ENCODE measurements at places on chromosomes 2 and 18. TPM values are rescaled to one million over a fixed set of nuclear protein-coding genes. Genes with fewer than 3 reads are reported as not detected.

- no peaks in the 10 kb centered on the region for H3K4me1 ChIP-seq
- H3K27me3 ChIP-seq: peaks cover 13% of the 10 kb centered on the region
- no peak for DNase-seq
- H3K27ac ChIP-seq: no peak overlapping the region
Measured at GRCh38 chr2:129798626-129799025, 180.8 kb upstream of the RAB6C start.

DNA sequence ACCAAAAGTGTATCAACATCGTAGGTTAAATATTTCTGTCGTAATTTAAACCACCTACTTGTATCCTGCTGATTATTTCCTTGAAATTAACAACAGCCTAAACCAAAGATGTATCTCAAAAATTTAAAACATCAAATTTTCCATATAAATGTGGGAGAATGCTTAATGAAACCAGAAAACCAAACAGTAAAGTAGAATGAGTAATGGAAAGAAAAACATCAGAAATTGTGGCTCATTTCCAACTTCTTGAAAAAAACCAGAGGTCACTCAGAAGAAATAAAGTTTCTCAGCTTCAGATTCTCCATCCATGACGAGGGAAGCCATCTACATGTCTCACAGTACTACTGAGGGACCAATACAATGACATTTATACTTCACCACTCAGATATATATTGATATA is 296.5 kb downstream of the NOL4 start:
- H3K27ac ChIP-seq: no peak overlapping the region
- no peaks in the 10 kb centered on the region for H3K27me3 ChIP-seq
- no peak overlapping the region for H3K4me3 ChIP-seq
- no peaks in the 10 kb centered on the region for H3K36me3 ChIP-seq

The PPP1CB gene
- 91.2 TPM for polyA plus RNA-seq

- peaks cover 7% of the 10 kb centered on the region for H3K27me3 ChIP-seq
- no peak overlapping the region for H3K27ac ChIP-seq
- H3K4me1 ChIP-seq: peaks cover 19% of the 10 kb centered on the region
- H3K36me3 ChIP-seq: no peaks in the 10 kb centered on the region
- no peak overlapping the region for H3K4me3 ChIP-seq
- no peak for DNase-seq
Measured at GRCh38 chr2:11998218-11998617, 251.8 kb downstream of the LPIN1 start.

GRCh38 chr2:47566207-47566858 is 163.4 kb downstream of the MSH2 start:
- H3K27ac ChIP-seq: no peak overlapping the region
- H3K36me3 ChIP-seq: peaks cover 5% of the 10 kb centered on the region
- DNase-seq: no peak
- peaks cover 51% of the 10 kb centered on the region for H3K27me3 ChIP-seq
- H3K4me1 ChIP-seq: peaks cover 20% of the 10 kb centered on the region
- H3K4me3 ChIP-seq: no peak overlapping the region

The EIPR1 gene
- polyA plus RNA-seq: 53.9 TPM

The IL1RL2 gene
- not detected for polyA plus RNA-seq

DNA sequence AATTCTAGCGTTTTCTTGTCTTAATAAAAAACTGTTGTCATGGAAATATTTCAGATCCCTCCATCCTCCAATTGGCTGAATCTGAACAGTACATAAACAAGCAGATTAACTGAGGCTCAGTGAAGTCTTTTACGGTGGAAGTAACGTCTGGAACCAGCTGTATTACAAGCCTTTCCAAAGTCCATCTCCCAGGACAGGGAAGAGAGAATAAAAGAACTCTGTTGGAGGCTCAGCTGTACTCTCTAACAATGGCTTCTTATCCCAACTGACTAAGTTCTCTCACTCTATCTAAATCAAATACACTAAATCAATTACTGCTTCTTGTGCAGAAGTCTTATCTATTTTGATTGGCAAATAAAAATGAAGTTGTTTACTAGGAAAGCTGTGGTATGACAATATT is 19.9 kb upstream of the NEDD4L start:
- no peak overlapping the region for H3K27ac ChIP-seq
- DNase-seq: no peak
- H3K27me3 ChIP-seq: peaks cover 4% of the 10 kb centered on the region
- H3K4me1 ChIP-seq: peaks cover 5% of the 10 kb centered on the region
- no peaks in the 10 kb centered on the region for H3K36me3 ChIP-seq

The CXCR4 gene
- 4,283 TPM for polyA plus RNA-seq

GRCh38 chr2:62156861-62157496 is 38.9 kb upstream of the B3GNT2 start:
- no peak overlapping the region for H3K4me3 ChIP-seq
- H3K36me3 ChIP-seq: no peaks in the 10 kb centered on the region
- no peaks in the 10 kb centered on the region for H3K27me3 ChIP-seq
- H3K4me1 ChIP-seq: peaks cover 13% of the 10 kb centered on the region
- no peak overlapping the region for H3K27ac ChIP-seq

The RNF138 gene
- polyA plus RNA-seq: 74.9 TPM

- no peaks in the 10 kb centered on the region for H3K4me1 ChIP-seq
- H3K27ac ChIP-seq: no peak overlapping the region
- peaks cover 6% of the 10 kb centered on the region for H3K27me3 ChIP-seq
- H3K36me3 ChIP-seq: no peaks in the 10 kb centered on the region
Measured at GRCh38 chr2:48826986-48827385, 71.5 kb upstream of the LHCGR start.

DNA sequence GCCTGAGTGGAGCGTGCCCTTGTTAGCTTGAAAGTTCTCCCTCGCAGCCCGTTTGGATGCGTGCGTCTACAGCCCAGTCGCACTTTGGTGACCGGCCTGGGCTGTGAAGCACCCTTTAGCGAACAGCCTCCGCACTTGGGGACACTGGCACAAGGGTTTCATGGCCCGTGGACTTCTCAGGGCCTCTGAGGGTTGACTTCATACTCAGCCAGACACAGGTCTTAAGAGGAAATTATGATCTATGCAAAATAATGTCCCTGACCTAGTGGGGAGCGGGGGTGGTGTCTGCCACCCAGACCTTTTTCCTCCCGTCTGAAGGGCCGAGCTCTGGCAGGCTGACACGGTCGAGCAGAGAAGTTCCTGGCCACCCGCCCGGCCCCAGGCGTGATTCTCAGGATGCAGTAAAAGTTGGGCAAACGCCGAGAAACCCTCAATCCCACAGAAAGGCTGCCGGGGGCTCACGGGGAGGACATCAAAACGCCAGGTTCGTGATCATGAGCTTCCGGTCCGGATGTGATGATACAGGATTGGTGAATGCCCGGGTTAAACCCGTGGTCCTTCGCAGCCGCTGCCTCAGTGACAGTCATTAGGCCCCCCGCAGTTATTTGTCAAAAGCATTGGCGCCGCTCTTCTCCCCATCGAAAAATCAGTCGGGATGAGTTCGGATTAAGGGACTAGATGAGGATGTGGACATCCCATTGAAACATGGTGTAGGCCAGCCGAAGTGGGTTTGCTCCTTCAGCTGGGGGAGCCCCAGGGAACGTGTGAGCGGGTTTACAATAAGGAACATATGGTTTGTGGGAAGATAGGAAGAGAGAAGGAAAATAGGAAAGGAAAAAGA is 3.6 kb upstream of the PAX3 start:
- no peak overlapping the region for H3K4me3 ChIP-seq
- H3K27ac ChIP-seq: peak overlapping the region; percentile 24
- no peaks in the 10 kb centered on the region for H3K36me3 ChIP-seq
- peaks cover 33% of the 10 kb centered on the region for H3K4me1 ChIP-seq
- H3K27me3 ChIP-seq: peaks cover 99% of the 10 kb centered on the region
- no peak for DNase-seq

GRCh38 chr2:136384531-136385303 is 266.8 kb upstream of the CXCR4 start:
- no peaks in the 10 kb centered on the region for H3K36me3 ChIP-seq
- no peak overlapping the region for H3K4me3 ChIP-seq
- DNase-seq: peak; percentile 69
- H3K27me3 ChIP-seq: no peaks in the 10 kb centered on the region
- H3K4me1 ChIP-seq: peaks cover 40% of the 10 kb centered on the region

The DNMT3A gene
- polyA plus RNA-seq: 14.0 TPM

DNA sequence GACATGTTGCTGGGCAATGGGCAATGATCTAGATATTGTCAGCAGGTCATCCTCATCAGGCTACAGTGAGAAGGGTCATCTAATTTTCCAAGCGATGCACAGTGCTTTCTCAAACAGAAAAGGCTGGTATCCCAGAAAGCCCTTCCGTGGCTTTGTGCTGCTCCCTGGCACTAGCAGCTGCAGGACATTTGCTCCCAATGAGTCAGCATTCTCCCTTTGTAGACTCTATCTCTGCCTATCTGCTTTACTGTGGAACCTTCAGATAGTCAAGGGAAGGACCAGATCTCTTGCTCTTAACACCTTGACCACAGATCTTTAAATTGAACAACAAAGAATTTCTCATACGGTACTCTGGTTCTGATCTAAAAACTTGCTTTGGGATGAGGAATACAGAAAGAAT is 101.4 kb downstream of the CDH2 start:
- H3K36me3 ChIP-seq: no peaks in the 10 kb centered on the region
- no peak overlapping the region for H3K27ac ChIP-seq
- no peak for DNase-seq

The RHOB gene
- polyA plus RNA-seq: 21.5 TPM

The STPG4 gene
- not detected for polyA plus RNA-seq

DNA sequence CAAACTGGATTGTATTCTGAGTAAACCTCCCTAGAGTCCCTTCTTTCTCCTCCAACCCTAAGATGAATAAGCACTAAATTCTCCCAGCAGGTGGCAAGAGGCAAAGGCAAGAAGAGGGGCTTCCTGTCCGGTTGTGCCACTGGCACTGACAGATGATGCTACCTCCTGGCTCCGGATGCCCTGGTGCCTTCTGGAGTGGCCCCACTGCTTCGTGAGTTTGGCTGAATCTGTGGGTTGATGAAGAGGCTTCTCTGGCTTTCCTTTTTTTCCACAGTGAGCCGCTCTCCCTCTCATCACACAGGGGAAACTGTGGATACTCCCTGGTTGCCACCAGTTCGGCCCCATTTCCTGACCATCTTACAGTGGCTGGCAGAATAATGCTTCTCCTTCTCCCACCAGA is 404.7 kb downstream of the GALR1 start:
- no peak for DNase-seq
- peaks cover 19% of the 10 kb centered on the region for H3K27me3 ChIP-seq
- H3K36me3 ChIP-seq: no peaks in the 10 kb centered on the region
- no peak overlapping the region for H3K4me3 ChIP-seq
